Fibroblast of the conjunctiva (primary cell): ENCODE measurements at places on chromosomes 12 and 14.

GRCh38 chr12:132413931-132414588 is 75.9 kb upstream of the FBRSL1 start:
- DNase-seq, result no peak

DNA sequence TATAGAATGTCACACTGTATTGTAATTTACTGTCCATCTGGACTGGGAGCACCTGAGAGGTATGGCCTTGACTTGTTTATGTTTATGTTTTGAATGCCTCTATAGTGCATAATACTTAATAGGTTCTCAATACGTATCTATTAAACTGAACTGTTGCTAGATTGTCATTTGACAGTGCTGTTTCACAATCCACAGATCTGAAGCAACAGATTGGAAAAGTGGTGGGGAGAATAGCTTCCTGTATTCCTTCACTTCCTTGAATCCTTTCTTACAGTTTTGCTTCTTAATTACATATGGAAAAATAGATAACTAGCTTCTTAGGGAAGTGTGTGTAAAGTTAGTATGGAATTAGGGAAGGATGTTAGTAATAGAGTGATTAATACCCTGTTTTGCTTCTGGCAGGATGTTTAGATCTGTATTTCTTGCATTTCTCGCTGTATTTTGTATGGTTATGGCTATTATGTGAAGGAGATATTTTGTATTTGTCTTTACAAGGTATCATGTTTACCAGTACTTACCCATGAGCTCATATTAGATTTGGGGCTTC is 4.5 kb downstream of the CNOT2 start:
- DNase-seq, result no peak

- DNase-seq, result no peak
These were observed 204 bp downstream of the HSP90AA1 start for GRCh38 chr14:102086709-102086971.

GRCh38 chr14:49861699-49862088 is 9.1 kb upstream of the NEMF start:
- DNase-seq, result peak; percentile 86

DNA sequence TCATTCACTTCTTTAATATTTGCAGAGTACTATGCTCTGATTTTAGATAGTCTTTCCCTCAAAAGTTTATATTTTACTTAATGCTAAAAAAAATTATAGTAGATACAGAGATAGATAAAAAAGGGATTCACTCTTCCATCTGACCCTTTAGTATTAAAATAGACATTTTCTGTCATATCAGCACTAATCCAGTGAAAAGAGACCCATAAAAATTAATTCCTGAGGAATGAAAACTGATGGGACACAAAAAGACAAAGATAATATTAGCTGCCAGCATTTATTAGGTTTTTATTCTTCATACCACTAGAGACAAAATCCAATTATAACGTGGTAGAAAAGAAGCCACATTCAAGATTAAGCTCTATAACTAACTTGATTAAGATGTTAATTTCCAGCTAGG is 45.3 kb downstream of the SOS2 start:
- DNase-seq, result no peak
